ENCODE measurements at places on chromosomes 13 and 19. TPM values are rescaled to one million over a fixed set of nuclear protein-coding genes. Genes with fewer than 3 reads are reported as not detected.

DNA sequence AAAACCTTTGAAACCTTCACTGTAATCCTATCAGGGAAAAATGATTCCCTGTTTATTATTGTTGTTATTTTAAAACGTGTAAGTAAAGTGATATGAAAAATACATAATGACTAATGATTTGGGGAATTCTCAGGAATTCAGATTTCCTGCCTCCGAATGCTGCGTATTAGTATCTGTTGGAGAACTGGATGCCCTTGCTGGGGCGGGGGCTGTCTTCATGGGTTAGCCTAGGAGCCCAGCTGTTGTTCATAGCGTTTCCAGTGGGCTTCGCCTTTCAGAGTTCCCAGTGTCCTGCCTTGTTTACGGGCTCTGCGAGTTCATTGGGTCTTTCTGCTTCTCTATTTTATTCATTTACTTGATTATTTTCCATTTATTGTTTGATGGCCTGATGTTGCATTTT is 18.4 kb downstream of the NAXD start:
- H3K4me1 ChIP-seq, result no peaks in the 10 kb centered on the region
- DNase-seq, result no peak
- H3K36me3 ChIP-seq, result peaks cover 3% of the 10 kb centered on the region
- H3K4me3 ChIP-seq, result no peak overlapping the region

- no peak for DNase-seq
- no peak overlapping the region for H3K4me3 ChIP-seq
- H3K4me1 ChIP-seq, result peaks cover 5% of the 10 kb centered on the region
- no peaks in the 10 kb centered on the region for H3K36me3 ChIP-seq
- H3K27ac ChIP-seq, result no peak overlapping the region
Measured at GRCh38 chr13:108948251-108948671, 318.9 kb downstream of the MYO16 start.

DNA sequence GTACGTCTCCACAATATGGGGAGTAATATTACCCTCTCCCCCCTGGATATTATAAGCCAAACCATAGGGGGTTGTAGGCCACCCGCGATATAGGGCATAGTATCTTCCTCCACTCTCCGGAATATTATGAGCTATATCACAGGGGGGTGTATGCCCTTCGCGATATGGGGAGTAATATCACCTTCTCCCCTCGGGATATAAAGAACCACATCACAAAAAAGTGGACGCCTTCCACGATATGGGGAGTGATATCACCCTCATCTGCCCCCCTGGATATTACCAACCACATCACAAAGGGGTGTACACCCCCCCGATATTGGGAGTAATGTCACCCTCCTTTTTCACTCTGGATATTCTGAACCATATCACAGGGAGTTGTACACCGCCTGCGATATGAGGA is 65.5 kb upstream of the CEACAM21 start:
- peaks cover 85% of the 10 kb centered on the region for H3K27me3 ChIP-seq
- H3K4me3 ChIP-seq, result no peak overlapping the region
- no peaks in the 10 kb centered on the region for H3K4me1 ChIP-seq
- no peak for DNase-seq

GRCh38 chr13:26557393-26558073 is at the start of gene WASF3:
Gene WASF3 (plus strand): TSS chr13:26557683. CDS start chr13:26642271, 84,588 bp downstream.
- H3K36me3 ChIP-seq, result no peaks in the 10 kb centered on the region
- H3K4me3 ChIP-seq, result peak within 1 kb of the TSS; percentile 54

DNA sequence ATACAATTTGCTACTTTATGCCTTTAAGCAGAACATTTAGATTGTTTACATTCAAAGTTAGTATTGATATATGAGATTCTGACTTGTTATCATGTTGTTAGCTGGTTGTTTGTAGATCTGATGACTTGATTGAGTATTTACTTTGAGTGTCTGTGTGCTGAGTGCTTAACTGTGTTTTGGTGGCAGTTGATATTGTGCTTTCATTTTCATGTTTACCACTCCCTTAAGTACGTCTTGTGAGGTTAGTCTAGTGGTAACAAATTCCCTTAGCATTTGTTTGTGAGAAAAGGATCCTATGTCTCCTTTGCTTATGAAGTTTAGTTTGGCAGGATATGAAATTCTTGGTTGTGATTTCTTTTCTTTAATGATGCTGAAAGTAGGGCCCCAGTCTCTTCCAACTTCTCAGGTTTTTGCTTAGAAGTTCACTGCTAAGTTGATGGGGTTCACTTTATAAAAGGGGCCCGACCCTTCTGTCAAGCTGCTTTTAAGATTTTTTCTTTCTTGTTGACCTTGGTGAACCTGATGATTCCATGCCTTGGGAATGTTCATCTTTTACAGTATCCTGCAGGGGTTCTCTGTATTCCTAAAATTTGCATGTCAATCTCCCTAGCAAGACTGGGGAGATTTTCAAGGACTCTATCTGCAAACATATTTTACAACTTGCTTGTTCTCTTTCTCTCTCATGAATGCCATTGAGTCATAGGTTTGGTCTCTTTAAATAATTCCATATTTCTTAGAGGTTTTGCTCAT is 1095.4 kb upstream of the PCDH20 start:
- H3K4me1 ChIP-seq, result no peaks in the 10 kb centered on the region
- H3K27me3 ChIP-seq, result no peaks in the 10 kb centered on the region
- H3K36me3 ChIP-seq, result no peaks in the 10 kb centered on the region
- no peak overlapping the region for H3K27ac ChIP-seq

Gene OR7C1
- 0.15 TPM for total RNA-seq

Gene ACOD1
- not detected for total RNA-seq

Gene SIGLEC12
- 1.3 TPM for total RNA-seq

Gene SGCG
- 2.1 TPM for total RNA-seq

DNA sequence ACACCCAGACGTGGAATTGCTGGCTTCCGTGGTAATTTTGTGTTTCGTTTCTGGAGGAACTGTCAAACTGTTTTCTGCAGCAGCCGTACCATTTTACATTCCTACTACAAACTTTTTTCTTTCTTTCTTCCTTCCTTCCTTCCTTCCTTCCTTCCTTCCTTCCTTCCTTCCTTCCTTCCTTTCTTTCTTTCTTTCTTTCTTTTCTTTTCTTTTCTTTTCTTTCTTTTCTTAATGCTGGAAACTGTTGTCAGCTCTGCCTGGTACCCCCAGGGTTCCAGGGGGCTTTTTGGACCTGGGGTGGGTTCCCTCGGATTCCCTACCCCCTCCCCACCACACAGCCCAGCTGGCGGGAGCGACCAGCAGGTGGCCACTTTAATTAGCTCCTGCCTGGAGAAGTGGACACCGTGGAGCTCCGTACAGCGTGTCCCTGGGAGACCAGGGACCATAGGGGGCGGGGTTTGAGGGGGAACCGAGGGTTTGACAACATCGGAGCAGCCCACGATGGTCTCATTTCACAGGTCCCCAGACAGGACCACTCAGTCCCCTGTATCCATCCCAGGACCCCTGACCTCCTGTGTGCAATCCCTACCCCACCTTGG is 24.4 kb downstream of the CELF5 start:
- peaks cover 30% of the 10 kb centered on the region for H3K27me3 ChIP-seq
- H3K4me1 ChIP-seq, result no peaks in the 10 kb centered on the region
- H3K36me3 ChIP-seq, result no peaks in the 10 kb centered on the region
- H3K27ac ChIP-seq, result no peak overlapping the region
- DNase-seq, result no peak

GRCh38 chr19:51690454-51691073 is 2.6 kb upstream of the SPACA6 start:
- peak; percentile 59 for DNase-seq
- peak overlapping the region; percentile 78 for H3K27ac ChIP-seq
- H3K4me3 ChIP-seq, result peak overlapping the region; percentile 84
- no peaks in the 10 kb centered on the region for H3K36me3 ChIP-seq

GRCh38 chr13:60043262-60043661 is 120.5 kb downstream of the DIAPH3 start:
- H3K27ac ChIP-seq, result no peak overlapping the region
- peak; percentile 7 for DNase-seq
- H3K4me3 ChIP-seq, result no peak overlapping the region
- H3K27me3 ChIP-seq, result no peaks in the 10 kb centered on the region
- no peaks in the 10 kb centered on the region for H3K4me1 ChIP-seq

Gene PSG2
- not detected for total RNA-seq

Data from left lung (tissue), 14 donors.